ENCODE measurements at places on chromosomes 4 and X. TPM values are rescaled to one million over a fixed set of nuclear protein-coding genes. Genes with fewer than 3 reads are reported as not detected.

GRCh38 chr4:82890528-82890900 lies 439 bp downstream of the SEC31A start:
- DNase-seq: no peak

DNA sequence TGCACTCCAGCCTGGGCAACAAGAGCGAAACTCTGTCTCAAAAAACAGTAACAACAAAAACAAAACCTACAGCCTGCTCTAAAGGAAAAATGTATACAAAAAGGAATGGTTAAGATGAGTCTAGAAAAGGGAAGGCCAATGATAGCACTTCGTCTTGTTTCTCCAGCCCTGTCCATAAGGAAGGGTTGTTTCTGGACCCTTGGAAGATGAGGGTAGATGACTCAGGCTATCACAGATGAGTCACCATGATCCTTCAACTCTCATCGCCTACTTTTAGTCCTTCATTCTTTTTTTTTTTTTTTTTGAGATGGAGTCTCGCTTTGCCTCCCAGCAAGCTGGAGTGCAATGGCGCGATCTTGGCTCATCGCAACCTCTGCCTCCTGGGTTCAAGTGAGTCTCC lies 8.8 kb downstream of the PLA2G12A start:
- no peak for DNase-seq

GRCh38 chr4:152009983-152010709 lies 249.3 kb upstream of the GATB start:
- peak; percentile 40 for DNase-seq

PRKG2 gene
- total RNA-seq: 0.84 TPM

HUWE1 gene
- total RNA-seq: 52.4 TPM

ZBTB49 gene
- 5.3 TPM for total RNA-seq
